Tibial nerve (tissue), 4 donors: ENCODE measurements at places on chromosomes 7 and 10. TPM values are rescaled to one million over a fixed set of nuclear protein-coding genes. Genes with fewer than 3 reads are reported as not detected.

Gene KCNMA1
- 19.9 TPM for total RNA-seq

Gene ERV3-1
- 19.6 TPM for total RNA-seq

GRCh38 chr7:119270644-119271043, 1002.3 kb upstream of the KCND2 start:
- H3K4me1 ChIP-seq = no peaks in the 10 kb centered on the region
- H3K27ac ChIP-seq = no peak overlapping the region
- no peaks in the 10 kb centered on the region for H3K27me3 ChIP-seq
- no peak for DNase-seq
- H3K36me3 ChIP-seq = no peaks in the 10 kb centered on the region
- no peak overlapping the region for H3K4me3 ChIP-seq

- H3K36me3 ChIP-seq = peaks cover 34% of the 10 kb centered on the region
- H3K27me3 ChIP-seq = no peaks in the 10 kb centered on the region
- H3K4me3 ChIP-seq = no peak overlapping the region
- no peak for DNase-seq
- H3K4me1 ChIP-seq = peaks cover 22% of the 10 kb centered on the region
- no peak overlapping the region for H3K27ac ChIP-seq
Measured at GRCh38 chr7:55953707-55954475, 2.2 kb downstream of the MRPS17 start.

DNA sequence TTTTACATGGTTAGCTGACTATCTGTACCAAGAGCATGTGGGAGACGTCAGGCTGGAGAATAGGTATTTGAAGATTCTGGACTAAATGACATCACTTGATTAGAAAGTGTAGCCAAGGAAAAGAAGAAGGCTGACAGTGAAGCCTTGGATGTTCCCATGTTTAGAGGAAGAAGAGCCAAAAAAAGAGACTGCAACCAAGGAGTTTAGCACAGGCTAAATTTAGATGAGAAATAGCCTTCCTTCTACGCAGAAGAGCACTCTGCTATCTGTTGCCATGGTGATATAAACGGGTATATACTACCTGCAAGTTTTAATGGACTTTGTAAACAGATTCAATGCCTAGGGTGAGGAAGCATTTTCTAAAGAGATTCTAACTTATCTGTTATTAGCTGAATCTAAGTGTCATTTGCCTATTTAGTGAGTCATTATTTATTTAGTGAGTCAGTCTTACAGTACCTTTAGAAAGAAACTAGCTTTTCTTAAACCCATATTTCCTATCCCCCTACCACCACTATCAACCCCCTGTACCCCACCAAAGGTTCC, 69.8 kb downstream of the CDK6 start:
- no peaks in the 10 kb centered on the region for H3K27me3 ChIP-seq
- no peaks in the 10 kb centered on the region for H3K4me1 ChIP-seq
- H3K27ac ChIP-seq = peak overlapping the region; percentile 78

DNA sequence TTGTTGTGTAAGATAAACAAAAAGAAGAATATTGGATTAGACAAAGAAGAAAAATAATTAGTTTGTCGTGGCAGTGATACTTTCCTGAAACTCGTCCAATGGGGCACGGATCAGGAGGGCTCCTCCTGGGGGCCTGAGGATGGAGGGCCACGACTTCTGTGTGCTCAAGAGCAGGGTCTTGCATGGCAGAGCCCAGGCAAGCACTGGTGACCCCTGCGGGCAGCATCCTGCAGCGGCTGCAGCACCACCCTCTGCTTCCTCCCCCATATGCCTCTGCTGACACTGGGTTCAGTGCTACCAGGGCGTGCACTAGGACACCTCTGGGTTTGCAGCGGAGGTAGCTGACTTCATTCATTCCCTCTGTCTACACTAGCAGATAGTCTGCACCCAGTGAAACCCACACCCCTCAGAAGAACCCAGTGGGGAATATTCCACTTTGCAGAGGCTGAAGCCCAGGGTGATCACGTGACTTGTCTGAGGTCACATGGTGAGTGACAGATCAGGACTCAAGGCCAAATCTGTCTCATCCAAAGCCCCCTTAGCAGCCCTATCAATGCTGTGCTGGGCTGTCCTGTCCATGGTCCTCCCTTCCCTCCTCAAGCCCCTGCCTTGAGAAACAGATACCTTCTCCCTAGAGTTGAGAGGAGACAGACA, 375.5 kb downstream of the TCERG1L start:
- no peaks in the 10 kb centered on the region for H3K4me1 ChIP-seq
- no peak overlapping the region for H3K4me3 ChIP-seq
- no peaks in the 10 kb centered on the region for H3K27me3 ChIP-seq
- no peaks in the 10 kb centered on the region for H3K36me3 ChIP-seq
- H3K27ac ChIP-seq = no peak overlapping the region
- no peak for DNase-seq

DNA sequence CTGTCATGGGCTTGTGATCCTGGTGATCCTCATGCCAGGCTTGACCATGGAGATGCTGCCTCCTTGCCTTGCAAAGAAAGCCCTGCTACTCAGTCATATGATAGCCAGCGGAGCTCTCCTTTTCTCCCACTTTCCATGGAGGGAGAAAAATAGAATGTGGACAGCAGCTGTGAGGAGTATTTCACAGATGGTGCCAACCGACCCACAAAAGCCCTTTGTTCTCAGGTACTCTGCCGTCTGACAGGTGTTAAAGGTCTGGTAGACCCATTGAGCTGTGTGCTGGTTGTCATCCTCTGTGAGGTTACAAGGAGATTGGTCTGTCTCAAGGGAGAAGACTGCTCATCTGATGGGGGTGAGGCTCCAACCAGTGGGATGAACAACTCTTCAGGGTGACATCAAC, 29.5 kb upstream of the COBL start:
- no peaks in the 10 kb centered on the region for H3K36me3 ChIP-seq
- no peak overlapping the region for H3K27ac ChIP-seq
- H3K4me3 ChIP-seq = no peak overlapping the region
- no peaks in the 10 kb centered on the region for H3K27me3 ChIP-seq

DNA sequence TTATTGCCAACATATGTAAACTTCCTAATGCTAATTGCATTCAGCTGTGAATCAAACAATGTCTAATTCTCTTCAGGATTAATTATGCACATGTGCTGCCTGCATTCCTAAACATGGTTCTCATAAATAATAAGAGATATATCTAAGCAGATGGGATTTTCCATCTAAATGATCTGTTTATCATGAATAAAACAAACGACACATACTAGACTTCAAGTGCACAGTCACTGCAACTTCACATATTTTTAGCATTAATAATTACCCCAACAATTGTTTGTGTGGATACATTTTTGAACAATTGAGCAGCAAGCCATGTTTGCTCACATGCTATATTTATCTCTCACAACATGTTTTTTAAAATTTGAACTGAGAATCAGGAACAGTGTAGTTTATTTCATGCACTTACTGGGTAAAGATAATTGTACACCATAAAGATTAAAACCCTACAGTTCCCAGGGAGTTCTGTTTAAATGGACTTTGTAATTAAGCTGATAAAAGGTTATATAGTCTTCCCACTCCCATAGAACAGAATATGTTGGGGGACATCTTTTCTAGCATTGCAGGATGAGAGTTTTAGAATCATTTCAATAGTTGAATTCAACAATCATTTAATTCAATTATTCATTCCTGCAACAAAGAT, 378.5 kb downstream of the MDFIC start:
- no peak overlapping the region for H3K27ac ChIP-seq
- no peaks in the 10 kb centered on the region for H3K4me1 ChIP-seq
- H3K27me3 ChIP-seq = no peaks in the 10 kb centered on the region
- no peak overlapping the region for H3K4me3 ChIP-seq

DNA sequence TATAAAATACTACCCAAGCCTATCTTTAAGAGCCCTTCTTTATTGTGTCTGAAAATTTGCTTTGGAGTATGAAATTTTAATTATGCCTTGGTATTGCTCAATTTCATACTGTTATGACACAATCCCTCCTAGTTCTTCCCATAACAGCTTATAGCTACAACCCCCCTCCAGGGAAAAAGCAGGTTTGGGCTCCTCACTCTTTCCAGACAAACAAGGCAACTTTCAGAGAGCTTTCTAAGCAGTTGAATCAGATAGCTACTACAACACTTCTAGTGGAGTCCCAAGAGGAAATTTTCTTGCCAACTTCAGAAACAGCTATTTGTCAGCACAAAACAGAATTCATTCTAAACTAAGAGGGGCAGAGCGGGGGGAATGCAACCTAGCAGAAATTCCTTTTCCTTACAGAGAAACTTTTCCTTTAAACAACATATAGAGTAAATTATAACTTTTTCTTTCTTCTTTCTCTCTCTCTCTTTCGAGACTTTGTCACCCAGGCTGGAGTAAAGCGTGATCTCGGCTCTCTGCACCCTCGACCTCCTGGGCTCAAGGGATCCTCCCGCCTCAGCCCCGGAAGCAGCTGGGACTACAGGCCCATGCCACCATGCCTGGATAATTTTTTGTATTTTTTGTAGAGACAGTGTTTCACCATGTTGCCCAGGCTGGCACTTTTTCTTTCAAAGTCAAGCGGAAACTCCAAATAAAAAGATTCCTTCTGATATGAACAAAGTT, 26.0 kb upstream of the JMJD1C start:
- H3K27ac ChIP-seq = peak overlapping the region; percentile 61
- no peaks in the 10 kb centered on the region for H3K36me3 ChIP-seq
- peak; percentile 45 for DNase-seq
- H3K4me1 ChIP-seq = peaks cover 40% of the 10 kb centered on the region
- H3K27me3 ChIP-seq = no peaks in the 10 kb centered on the region

DNA sequence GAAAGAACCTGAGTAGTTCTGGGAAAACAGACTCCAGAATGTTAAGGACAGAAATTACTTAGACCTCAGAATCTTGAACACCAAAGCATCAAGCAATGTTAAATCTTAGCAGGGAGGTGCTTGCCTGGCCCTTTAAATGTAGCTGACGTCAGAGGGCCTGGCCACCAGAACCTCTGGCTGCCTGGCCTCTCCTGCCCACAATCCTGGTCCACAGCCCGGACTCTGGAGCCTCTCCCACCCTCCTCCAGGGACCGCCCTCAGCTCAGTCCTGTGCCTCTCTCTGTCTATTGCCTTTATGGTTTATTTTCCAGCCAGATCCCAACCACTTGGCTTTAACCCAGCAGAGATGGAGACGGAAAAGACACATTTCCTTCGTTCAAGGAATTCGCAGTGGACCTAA, 42.2 kb upstream of the EGR2 start:
- no peaks in the 10 kb centered on the region for H3K27me3 ChIP-seq
- H3K4me3 ChIP-seq = no peak overlapping the region
- no peak for DNase-seq
- H3K27ac ChIP-seq = no peak overlapping the region

- DNase-seq = no peak
- no peaks in the 10 kb centered on the region for H3K27me3 ChIP-seq
- H3K27ac ChIP-seq = peak overlapping the region; percentile 97
Measured at GRCh38 chr10:103663802-103664201, 170.3 kb downstream of the NEURL1 start.

GRCh38 chr7:66629222-66630062, 761 bp downstream of the KCTD7 start:
- H3K27me3 ChIP-seq = no peaks in the 10 kb centered on the region
- H3K27ac ChIP-seq = peak overlapping the region; percentile 93
- DNase-seq = peak; percentile 35
- H3K4me1 ChIP-seq = no peaks in the 10 kb centered on the region
